ENCODE measurements at places on chromosomes 1 and 21.
A peak's percentile ranks its signal among the peaks of the same experiment; 100 is the strongest.

DNA sequence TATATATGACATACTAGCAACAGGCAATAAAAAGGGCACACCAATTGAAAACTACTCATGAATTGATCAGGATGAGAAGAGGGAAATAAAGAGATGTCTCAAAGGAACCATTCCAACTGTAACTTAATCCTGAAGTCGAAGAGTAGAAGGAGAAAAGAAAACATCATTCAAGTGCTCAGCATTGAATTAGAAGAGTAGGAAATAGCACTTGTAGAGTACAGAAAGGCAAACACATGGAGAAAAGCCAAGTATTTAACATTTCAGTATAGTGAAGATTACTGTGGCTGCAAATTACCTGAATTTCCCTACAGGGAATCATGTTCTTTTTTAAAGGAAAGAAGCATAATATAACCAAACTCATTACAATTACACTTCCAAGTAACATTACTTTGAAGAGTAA lies 205.0 kb downstream of the KCTD3 start:
- DNase-seq: no peak

- no peak for DNase-seq
Measured at GRCh38 chr21:25412100-25412499, 195.2 kb downstream of the MRPL39 start.

GRCh38 chr1:199123615-199124014 lies 484.8 kb downstream of the PTPRC start:
- no peak for DNase-seq

- DNase-seq: no peak
Measured at GRCh38 chr1:61123326-61123725, 41.0 kb downstream of the NFIA start.

- no peak for DNase-seq
Measured at GRCh38 chr1:58290685-58291372, 255.7 kb downstream of the OMA1 start.

DNA sequence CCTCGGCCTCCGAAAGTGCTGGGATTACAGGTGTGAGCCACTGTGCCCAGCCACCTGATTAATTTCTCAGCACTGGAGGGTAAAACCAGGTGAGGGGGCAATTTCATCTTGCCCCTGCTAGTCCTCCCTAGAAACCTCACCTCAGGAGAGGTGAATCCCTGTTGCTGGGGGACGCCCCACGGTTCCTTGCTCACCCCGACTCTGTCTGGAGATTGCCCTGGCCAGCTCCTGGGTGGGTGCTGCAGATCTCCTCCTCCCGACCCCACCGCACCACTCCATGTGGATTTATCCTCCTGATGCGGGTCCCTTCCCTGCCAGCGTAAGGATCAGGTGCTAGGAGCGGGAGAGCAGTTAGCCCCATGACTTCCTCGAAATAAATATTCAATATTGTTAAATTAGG lies 34.9 kb downstream of the PDPN start:
- DNase-seq: no peak

DNA sequence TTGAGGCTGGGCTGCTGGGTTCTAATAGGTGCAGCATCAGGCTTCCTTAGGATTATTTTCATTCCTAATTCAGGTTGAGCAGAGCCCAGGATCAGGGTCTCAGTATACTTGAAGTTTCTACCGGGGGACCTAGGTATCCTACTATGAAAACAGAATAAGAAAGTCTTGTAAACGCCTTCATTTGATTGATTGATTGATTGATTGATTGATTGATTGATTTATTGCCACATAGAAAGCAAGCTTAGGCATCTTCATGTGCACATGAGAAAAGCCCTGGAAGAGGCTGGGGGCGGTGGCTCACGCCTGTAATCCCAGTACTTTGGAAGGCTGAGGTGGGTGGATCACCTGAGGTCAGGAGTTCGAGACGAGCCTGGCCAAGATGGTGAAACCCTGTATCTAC lies 97.4 kb upstream of the BMP8A start:
- DNase-seq: no peak

DNA sequence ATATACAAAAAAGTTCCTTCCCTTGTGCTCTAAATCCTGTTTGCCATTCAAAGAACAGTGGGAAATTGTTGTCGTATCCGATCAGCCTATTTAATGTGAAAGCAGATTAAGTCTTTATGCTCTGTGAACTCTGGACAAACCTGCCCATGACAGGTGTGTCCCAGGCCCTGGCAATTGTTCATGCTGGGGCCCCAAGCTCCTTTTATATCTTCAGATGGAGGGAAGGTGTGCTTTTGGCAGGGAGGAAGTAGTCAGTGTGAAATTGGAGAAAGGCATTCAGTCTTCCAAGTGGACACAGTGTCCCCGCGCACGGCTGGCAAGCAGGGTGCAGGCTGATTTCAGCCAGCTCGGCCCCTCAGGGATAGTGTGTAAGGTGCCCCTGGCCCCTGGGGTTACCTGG lies 135.1 kb upstream of the F3 start:
- DNase-seq: no peak

GRCh38 chr21:31294691-31295090 lies 49.4 kb downstream of the TIAM1 start:
- no peak for DNase-seq

GRCh38 chr1:3005771-3006170 lies 15.5 kb upstream of the ACTRT2 start:
- no peak for DNase-seq

- DNase-seq: no peak
Measured at GRCh38 chr1:205262731-205263171, 35.0 kb downstream of the TMCC2 start.

DNA sequence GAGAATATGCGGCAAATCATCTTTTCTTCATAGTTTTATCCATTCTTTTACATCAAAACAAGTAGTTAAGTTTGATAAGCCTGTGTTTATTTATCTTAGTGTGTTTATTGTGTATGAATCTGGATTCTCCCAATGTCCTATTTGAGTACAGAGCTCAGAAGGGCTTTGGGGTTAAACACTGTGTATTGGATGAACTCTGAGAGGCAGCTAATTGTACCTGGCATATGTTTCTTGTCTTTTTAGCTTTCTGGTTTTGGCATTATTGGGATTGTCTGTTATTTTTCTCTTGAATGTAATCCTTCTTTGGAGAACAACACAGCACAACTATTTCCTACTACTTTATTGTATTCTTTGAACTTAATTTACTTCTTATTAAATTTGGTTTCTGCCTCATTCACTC lies 906.9 kb downstream of the ADGRL2 start:
- DNase-seq: no peak

- no peak for DNase-seq
Measured at GRCh38 chr1:2604156-2604843, 17.7 kb downstream of the PRXL2B start.

- no peak for DNase-seq
Measured at GRCh38 chr1:44947063-44947773, 39.2 kb downstream of the EIF2B3 start.

DNA sequence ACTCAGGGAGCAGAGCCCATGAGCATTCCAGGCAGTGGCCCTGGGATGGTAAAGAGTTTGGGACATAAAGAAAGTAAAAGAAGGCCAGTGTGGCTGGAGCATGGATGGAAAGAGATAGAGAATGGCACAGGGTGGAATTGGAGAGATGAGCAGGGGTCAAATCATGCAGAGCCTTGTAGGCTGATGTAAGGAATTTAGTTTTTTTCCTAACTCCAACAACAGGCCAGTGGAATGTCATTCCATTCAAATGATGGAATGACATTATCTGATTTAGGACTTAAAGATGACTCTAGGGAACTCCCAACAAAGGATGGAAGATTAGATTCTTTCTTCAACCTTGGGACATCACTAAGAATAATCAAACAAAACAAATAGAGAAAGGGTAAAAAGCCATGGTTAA lies 12.8 kb upstream of the S100A2 start:
- DNase-seq: no peak

DNA sequence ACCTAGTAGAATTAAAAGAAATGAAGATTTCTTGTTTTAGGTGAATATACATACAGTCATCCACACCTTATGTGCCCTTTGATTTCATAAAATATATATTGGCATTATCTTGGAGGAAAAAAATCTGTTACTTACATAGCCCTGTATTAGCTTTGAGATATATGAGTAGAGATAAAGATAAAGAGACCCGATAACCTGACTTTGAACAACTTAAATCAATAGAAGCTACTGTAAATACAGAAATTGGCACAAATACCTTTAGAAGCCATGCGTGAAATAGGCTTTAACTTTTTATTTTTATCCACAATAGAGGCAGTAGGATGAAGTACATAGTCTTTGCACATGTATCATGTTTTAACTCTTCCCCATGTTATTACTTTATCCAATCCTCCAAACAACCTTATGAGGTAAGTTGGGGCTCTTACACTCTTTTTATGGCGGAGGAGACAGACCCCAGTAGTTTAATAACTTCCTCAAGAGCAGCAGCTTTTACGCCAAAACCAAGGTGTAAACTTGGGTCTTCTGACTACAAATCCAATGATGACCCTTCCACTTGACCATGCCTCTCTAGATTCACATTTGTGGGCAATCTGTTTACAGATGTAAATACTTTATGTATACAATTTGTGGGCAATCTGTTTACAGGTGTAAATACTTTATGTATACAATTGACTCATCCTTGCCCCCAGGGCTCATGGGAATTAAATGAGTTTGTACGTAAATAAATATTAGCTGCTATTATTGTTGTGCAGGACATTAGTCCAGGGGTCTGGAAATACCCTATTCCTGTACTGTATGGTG lies 2.1 kb downstream of the CD55 start:
- DNase-seq: no peak

- DNase-seq: no peak
Measured at GRCh38 chr1:69045572-69045971, 522.1 kb upstream of the LRRC7 start.

- DNase-seq: no peak
Measured at GRCh38 chr1:222728746-222729145, 8.3 kb upstream of the FAM177B start.

DNA sequence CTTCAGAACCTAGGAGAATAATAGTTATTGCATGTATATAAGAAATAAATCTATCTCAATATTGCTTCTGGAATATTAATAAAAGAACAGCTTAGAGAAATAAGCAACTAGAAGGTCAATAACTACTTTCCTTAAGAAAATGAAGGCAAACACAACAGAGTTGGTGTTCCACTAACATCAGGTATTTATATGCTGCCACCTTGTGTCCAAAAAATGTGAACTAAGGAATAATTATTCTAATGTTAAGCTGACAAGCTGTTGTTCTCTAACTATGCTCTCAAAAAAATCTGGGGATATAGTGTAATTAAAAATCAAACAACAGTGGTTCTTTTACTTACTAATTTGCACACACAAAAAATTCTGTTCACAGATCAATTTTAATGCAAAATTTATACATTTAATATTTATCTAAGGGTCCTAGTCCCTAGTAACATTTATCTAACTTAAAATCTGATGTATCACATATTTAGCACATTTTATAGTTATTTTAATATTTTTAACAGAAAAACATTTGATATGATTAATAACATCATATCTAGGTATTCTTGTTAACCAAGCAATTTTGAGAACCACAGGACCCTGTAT lies 39.6 kb downstream of the UCHL5 start:
- DNase-seq: no peak

- DNase-seq: peak; percentile 32
Measured at GRCh38 chr21:34885626-34886239, 163.4 kb downstream of the RUNX1 start.

- DNase-seq: peak; percentile 57
Measured at GRCh38 chr1:29639741-29640427, 403.6 kb downstream of the PTPRU start.

DNA sequence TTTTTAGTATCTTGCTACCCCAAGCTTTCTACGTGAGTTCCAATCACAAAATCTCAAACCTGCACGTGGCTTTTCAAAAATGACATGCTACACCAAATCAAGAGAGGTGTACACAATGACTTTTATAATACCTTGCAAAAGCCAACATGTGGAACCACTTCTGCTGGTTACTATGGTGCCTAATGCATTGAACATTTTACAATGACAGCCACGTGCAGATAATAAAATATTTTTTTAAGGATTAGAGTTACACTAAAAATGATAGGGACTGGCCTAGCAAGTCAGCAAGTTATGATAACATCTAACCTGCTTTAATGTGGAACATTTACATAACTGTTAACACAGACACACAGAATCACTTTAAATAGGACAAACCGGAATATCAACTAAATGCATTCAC lies 30.2 kb downstream of the EYA3 start:
- DNase-seq: no peak

- DNase-seq: no peak
Measured at GRCh38 chr1:177798614-177799013, 171.2 kb downstream of the SEC16B start.

- no peak for DNase-seq
Measured at GRCh38 chr1:84833194-84833593, 59.8 kb downstream of the LPAR3 start.

DNA sequence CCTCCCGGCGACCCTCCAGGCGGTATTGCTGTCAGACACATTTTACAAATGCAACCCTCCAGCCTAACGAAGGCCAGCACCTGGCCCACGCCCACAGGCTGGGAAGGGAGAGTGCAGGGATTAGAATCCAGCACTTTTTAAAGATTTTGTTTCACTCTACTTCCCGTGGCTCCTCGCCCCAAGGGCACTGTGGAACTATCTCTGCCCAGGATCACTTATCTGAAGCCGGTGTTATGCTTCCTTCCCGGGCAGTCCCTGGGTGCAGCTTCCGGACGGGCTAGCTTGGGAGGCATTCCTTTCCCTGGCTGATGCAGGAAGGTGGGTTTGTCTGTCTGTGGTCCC lies 35.8 kb downstream of the CCN1 start:
- no peak for DNase-seq

DNA sequence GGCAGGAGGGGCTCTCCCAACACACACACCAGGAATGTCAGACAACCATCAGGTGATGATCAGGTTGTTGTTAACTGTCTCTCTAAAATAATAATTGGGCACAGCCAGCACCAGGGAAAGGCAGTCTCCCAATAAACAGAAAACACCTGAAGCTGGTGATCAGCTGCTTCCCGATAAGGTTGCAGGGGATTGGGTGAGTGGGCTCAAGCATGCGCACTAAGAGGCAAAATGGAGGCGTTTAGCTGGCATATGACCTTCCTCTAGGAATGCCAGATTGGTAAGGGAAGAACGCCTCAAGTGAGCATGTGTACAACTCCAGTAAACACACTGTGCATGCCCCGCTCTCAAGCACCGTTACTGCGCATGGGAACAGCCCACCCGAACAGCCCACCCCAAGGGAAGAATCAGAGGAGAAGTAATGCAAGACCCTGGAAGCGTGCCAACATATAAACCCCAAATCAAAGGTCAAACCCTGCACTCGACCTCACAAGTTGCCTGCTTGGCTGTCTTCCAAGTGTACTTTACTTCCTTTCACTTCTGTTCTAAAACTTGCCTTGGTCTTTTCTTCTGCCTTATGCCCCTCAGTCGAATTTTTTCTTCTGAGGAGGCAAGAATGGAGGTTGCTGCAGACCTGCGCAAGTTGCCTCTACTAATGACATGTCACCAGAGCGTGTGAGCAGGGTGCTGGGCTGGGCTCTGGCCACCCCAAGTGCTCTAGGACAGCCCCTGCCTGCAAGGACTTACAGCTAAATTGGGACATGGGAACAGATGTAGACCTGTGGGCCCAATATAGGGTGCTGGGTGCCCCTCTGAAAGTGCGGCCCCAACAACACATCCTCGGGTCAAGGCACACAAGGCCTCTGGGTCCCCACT lies 200.8 kb downstream of the RHOU start:
- no peak for DNase-seq
